Activated T-helper 1 cell treated with Interleukin-2 at 50 U/mL for 16 hours (primary cell): ENCODE measurements at places on chromosomes 7 and 10.

DNA sequence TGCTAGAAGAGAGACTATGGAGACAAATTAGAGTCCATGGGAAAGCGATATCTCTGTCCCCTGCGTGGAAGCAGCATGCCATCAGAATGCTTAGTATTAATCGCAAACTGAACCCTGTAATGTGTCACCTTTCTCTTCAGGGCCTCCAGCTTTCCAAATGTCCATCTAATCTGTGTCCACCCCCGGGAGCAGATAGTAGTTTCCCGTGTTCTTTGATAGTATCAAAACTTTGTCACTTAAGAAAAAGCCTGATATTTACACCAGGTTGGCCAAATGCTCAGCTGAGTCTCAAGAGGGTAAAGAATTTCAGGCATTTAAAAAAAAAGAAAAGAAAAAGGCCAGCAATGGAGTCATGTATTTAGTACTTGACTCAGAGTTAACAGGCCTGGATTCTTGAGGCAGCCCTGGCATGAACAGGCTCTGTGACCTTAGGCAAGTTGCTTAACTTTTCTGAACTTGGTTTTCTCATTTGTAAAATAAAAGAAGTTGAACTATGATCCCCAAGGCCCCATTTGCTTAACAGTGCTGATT lies 10.4 kb upstream of the GSAP start:
- DNase-seq = no peak

GRCh38 chr7:876972-877311 lies 588 bp downstream of the GET4 start:
- no peak for DNase-seq

- no peak for DNase-seq
Observed at GRCh38 chr10:22560913-22561239, 153.5 kb downstream of the PIP4K2A start.

GRCh38 chr7:108920490-108920889 lies 350.8 kb downstream of the DNAJB9 start:
- DNase-seq = no peak

DNA sequence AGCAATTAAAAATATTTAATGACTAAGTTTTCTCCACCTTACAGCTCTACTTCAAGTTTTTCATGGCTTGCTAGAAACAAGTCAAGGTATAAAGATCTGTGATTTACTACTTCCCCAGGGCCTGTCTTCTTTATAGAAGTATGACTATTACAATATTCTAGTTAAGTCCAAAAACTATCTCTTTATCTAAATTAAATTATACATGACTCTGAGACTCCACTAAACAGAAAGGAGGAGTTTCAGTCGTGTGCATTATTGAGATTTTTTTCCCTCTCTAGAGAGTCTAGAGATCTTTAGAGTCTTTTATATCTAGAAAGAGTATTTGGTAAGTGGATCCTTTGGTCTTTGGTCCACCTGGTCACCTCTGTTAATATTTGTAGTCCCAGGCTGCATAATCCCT lies 100.7 kb downstream of the SEMA3E start:
- no peak for DNase-seq
